Effector memory CD4-positive, alpha-beta T cell (primary cell): ENCODE measurements at places on chromosomes 5 and 9.

GRCh38 chr9:78215706-78216105 is 20.2 kb upstream of the CEP78 start:
- no peak for DNase-seq

DNA sequence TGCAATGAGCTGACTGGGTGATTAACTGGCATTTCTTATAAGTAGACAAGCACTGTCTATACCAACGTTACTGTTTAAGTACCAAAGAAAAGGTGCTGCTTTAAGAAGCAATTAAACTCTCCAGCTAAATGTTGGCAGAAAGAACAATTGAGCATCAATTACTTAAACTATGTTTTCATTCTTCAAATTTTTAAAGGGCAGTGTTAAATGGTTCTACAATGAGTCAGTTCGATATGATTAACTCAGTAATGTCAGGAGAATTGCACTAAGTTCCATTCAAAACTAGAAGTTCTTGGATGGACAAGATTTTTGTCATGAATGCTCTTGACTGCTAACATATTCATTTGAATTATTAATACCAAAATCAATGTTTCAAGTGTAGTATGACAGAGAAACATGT is 593.7 kb downstream of the DNAH5 start:
- DNase-seq, result no peak

DNA sequence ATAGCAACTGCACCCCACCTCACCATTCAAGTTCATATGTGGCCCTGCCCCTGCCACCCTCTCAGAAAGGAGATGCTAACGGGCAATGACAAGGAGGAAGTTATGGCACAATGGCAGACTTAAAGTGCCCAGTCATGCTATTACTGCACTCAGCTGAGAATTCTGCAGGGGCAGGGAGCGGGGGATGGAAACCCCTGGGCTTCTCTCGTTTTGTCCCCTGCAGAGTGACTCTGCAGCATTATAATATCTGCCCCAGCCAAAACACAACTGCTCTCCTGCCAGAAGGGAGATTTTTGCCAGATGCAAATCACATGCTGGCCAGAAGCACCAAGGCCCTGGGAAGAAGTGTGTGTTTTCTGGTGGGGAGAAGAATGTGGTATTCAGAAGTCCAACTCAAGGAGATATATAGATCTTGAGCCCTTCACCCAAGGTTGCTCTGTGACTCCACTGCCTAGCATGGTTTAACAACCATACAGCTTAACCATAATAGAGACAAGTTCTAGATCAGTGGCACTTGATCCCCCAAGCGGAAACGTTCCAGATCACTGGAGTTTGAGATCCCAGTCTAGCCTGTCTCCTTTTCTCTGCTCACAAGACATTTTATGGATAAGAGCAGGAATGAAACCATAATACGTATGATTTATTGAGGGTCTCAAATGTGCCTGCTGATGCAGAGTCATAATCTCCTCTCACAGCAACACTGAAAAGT is 207.0 kb upstream of the MAP3K1 start:
- DNase-seq, result no peak

DNA sequence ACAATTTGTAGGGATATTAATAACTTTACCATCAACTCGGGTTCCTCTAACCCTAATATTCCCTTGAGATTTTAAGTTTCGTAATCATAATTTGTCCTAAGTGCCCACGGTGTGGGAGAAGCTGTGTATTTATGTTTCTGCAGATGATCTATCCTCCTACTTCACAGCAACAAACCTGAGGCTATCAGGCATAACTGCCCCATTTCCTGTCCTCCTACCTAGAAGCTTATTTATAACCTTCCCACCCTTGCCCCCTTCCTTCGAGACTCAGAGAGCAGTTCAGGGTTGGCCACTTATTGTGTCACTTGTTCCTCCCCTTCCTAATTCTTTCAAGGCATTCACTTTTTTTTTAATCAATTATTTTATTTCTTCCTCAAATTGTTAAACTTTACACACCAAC is 29.6 kb upstream of the LCP2 start:
- no peak for DNase-seq

DNA sequence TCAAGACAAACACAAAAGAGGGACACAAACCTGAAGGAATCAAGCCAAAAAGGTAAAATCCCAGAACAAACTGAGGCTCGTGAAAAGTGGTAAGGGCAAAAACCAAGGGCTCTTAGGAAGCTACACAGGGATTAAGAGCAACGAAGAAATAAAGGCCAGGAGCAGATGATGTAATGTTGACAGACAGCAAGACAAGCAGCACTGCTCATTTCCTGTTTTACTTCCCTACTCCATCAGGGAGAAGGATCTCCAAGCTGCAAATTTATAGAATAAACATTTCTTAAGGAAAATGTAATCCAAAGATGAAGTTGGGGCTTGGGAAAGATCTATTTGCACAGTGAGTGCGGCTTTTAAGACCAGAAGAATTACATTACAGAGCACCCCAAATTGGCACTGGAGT is 182.3 kb upstream of the MAP1B start:
- no peak for DNase-seq

DNA sequence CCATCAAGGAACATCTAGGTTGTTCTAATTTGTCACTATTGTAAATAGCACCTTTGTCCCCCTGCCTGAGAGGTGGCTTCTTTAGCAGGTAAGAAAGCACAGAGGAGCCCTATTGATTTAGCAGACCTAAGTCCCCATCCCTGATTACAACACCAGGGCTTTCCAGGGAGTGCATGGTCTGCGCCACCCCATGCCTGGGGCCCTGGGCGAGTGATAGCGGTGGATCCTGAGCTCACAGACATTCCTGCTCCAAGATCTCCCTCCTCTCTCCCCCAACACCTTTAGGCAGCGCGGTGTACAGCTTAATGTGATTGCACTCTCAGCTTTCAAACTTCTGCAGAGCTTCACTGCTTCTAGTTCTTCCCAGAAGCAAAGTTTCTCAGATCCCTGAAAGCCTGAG is 67.4 kb upstream of the WWC1 start:
- DNase-seq, result no peak

- DNase-seq, result no peak
Measured at GRCh38 chr5:150180241-150181026, 9.4 kb upstream of the SLC6A7 start.

DNA sequence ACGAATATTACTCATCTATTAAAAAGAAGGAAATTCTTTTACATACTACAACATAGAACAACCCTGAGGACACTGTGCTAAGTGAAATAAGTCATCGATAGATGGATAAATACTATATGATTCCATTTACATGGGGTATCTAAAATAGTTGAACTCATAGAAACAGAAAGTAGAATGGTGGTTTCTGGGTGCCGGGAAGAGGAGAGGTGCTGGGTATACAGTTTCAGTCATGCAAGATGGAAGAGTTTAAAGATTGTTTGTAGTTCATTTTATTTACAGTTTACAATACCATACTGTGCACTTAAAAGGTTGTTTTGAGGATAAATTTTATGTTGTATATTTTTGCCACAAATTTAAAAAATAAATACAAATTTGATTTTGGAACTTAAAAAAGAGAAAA is 267.5 kb upstream of the ITGA1 start:
- no peak for DNase-seq
